Cortex of kidney (tissue), 1 donor: ENCODE measurements at places on chromosomes 11 and 22.

DNA sequence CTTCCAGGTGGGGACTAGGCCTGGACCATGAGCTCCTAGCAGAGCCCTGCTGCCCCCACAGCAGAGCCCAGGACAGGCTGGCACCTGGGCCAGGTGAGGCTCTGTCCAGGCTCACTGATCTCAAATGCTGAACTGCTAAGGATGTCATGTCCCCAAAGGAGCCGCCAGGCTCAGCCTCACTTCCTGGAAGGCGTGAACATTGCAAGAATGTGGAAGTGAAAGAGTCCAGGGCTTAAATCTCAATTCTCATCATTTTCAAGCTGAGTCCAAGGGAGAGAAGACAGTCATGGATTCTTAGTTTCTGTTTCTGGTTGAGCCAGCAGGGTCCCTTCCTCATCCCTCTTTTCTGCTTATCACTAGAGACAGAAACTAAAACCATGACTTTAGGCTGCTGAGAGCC lies 5.0 kb downstream of the ASCL2 start:
- no peak for DNase-seq

DNA sequence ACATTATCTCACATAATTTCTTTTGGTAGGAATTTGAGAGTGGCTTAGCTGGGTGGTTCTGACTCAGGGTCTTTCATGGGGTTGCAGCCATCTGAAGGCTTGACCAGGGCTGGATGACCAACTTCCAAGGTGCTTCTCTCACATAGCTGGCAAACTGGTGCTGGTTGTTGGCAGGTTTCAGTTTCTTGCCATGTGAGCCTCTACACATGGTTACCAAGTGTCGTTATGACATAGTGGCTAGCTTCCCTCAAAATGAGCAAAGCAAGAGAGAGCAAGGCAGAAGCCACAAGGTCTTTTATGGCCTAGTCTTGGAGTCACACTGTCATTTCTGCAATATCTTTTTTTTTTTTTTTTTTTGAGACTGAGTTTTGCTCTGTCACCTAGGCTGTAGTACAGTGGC lies 4.2 kb upstream of the TFIP11 start:
- DNase-seq: no peak

DNA sequence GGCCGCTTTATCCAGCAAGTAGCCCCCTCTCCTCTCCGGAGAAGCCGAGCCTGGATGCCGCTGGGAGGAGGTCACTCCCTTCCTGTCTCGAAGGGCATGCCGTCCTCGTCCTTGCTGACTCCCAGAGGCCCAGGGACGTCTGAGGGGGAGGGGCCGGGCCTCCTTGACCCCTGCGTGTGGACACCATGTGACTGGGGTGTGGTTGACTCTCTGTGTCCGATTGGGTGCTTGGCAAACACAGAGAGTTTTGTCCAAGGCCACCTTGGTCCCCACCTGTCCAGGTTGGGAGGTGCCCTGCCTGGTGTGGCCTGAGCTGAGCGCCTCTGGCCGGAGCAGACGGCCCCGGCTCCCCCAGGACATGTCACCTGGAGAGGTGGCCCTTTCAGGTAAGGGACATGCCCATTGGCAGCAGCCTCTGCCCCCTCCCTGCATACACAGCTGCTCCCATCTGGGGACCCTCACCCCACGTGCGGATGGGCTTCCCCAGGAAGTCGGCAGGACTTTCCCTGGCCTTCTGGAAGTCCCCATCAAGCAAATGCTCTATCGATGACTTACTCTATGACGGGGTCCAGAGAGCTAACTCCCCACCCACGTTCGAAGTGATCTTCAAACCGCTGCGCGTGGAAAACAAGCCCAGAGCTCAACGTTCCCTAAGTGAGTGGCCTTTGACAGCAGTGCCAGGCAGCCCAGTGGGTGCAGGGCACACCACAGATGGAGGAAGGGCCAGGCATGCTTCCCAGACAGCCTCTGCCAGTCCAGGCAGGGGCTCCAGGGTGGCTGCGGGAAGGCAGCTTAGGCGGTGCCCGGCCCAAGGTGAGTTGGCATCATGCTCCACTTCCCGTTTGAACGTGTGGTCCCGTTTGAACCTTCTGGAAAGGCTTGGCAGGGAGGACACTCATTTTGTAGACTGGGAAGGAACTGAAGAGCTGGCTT lies at the start of gene SMIM38:
TSS of gene SMIM38 (plus strand) at position 634 of the 933 bp plus-strand sequence. CDS start 1,912 bp downstream, outside the sequence.
- DNase-seq: no peak

GRCh38 chr22:47657224-47657623 lies 894.8 kb downstream of the TBC1D22A start:
- DNase-seq: no peak

GRCh38 chr11:69173925-69174581 lies 18.3 kb downstream of the SMIM38 start:
- DNase-seq: no peak

GRCh38 chr11:74237541-74237940 lies 66.5 kb downstream of the PPME1 start:
- DNase-seq: no peak

- no peak for DNase-seq
Observed at GRCh38 chr11:20518323-20518834, 81.0 kb upstream of the SLC6A5 start.

GRCh38 chr22:25448435-25449051 lies 115.9 kb upstream of the GRK3 start:
- DNase-seq: no peak

GRCh38 chr22:27885977-27886842 lies 32.8 kb downstream of the PITPNB start:
- DNase-seq: no peak

DNA sequence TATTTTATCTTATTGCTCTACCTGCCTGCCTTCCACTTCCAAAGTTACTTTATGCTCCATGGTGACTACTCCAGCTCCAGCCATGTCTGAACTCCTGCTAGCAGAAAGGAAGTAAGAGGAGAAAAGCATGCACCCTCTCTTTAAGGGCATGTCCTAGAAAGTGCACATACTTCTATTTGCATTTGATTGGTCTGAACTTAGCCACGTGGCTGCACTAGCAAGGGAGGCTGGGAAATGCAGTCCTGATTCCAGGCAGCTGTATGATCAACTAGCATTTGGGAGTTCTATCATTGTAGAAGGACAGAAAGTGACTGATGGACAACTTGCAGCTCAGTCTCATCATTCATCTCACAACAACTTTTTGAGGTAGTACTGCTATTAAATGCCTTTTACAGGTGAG lies 515.7 kb downstream of the BUD13 start:
- DNase-seq: no peak

DNA sequence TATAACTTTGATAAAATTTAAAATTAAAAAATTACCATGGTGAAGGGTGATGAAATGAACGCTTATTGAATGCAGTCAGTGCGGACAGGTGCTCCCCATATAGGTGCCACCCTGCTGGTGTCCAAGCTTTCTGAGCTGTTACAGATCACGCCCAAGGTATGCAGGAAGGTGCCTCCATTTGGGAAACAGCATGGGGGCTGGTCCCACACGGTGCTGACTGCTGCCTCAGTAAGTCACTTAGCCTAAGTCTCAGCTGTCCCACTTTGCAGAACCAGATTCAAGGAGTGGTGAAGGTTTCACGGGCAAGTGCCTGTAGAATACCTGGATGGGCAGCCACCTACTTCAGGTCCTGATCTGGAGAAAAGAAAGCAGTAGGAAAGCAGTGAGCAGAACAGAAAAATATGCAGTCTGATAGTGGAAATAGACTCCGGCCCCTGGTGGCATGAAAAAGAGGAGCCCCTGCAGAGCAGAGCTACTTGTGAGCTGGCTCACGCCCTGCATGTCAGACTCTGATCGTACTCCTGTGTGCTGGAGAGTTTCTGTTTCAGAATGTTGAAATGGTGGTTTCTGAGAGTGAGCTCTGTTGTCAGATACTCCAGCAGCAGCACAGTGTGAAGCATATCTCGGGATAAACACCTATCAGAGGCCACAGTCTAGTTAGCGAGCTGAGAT lies 33.2 kb downstream of the ADORA2A start:
- no peak for DNase-seq
